B cell (primary cell): ENCODE measurements at places on chromosomes 2 and 18. TPM values are rescaled to one million over a fixed set of nuclear protein-coding genes. Genes with fewer than 3 reads are reported as not detected.
A peak's percentile ranks its signal among the peaks of the same experiment; 100 is the strongest.

- no peak overlapping the region for H3K4me3 ChIP-seq
- no peaks in the 10 kb centered on the region for H3K27me3 ChIP-seq
- H3K27ac ChIP-seq: no peak overlapping the region
- no peaks in the 10 kb centered on the region for H3K36me3 ChIP-seq
- no peak for DNase-seq
Measured at GRCh38 chr2:207813221-207813916, 43.7 kb upstream of the FZD5 start.

Gene SLC30A3
- total RNA-seq: not detected in 2 replicates

- H3K4me3 ChIP-seq: no peak overlapping the region
- H3K27me3 ChIP-seq: no peaks in the 10 kb centered on the region
- peaks cover 7% of the 10 kb centered on the region for H3K4me1 ChIP-seq
- DNase-seq: no peak
- H3K27ac ChIP-seq: no peak overlapping the region
Measured at GRCh38 chr2:30136764-30137444, 9.9 kb upstream of the YPEL5 start.

- no peak within 1 kb of the TSS for H3K4me3 ChIP-seq
- DNase-seq: peak; percentile 6
- H3K36me3 ChIP-seq: no peaks in the 10 kb centered on the region
- H3K27ac ChIP-seq: no peak within 1 kb of the TSS
- peaks cover 3% of the 10 kb centered on the region for H3K27me3 ChIP-seq
Measured at GRCh38 chr2:223601932-223602666, at the start of gene SCG2. SCG2 (minus strand) TSS chr2:223602361; CDS start chr2:223599282, 3,079 bp downstream.

Gene LRRTM4
- total RNA-seq: not detected in 2 replicates

Gene VWC2L
- total RNA-seq: not detected in 2 replicates

DNA sequence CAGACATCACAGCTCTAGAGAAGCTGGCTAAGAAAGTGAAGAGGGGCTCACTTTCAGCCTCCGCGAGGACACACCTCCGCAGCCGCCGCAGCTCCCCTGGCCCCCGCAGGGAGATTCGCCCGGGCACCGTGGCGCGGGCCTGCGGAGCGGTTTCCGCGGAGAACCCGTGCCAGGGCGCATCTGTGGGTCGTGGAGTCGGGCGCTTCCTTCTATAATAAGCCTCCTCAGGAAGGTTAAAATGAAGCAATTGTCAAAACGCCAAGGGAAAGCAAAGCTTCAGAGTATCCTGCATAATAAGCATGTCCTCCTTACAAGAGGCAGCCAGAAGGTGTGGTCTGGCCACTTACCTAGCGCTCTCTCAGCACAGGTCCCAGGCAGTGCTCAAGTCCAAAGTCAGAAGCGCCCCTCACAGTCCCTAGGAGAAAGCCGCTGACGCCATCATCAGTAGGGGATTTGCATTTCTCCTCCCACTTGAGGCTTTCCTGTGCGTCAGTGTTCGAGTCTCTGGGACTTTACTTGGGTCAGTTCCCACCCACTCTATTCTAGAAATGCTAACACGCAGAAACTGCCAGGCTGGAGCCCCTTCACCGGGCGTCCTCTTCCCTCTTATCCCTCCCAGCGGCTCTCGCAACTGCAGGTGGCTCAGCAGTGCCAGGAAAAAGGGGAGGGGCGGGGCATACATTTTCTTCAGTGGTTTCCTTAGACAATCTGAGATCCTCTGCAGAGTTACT lies at the start of gene STAT4:
STAT4 (minus strand) TSS at position 395 of the 731 bp plus-strand sequence. CDS start 2,791 bp downstream, outside the sequence.
- no peaks in the 10 kb centered on the region for H3K27me3 ChIP-seq
- DNase-seq: peak; percentile 88
- peaks cover 3% of the 10 kb centered on the region for H3K4me1 ChIP-seq
- H3K4me3 ChIP-seq: peak within 1 kb of the TSS; percentile 97
- H3K27ac ChIP-seq: peak within 1 kb of the TSS; percentile 53

Gene HAAO
- 17.6 and 21.0 TPM in 2 replicates for total RNA-seq

Gene RGPD4
- not detected in 2 replicates for total RNA-seq

DNA sequence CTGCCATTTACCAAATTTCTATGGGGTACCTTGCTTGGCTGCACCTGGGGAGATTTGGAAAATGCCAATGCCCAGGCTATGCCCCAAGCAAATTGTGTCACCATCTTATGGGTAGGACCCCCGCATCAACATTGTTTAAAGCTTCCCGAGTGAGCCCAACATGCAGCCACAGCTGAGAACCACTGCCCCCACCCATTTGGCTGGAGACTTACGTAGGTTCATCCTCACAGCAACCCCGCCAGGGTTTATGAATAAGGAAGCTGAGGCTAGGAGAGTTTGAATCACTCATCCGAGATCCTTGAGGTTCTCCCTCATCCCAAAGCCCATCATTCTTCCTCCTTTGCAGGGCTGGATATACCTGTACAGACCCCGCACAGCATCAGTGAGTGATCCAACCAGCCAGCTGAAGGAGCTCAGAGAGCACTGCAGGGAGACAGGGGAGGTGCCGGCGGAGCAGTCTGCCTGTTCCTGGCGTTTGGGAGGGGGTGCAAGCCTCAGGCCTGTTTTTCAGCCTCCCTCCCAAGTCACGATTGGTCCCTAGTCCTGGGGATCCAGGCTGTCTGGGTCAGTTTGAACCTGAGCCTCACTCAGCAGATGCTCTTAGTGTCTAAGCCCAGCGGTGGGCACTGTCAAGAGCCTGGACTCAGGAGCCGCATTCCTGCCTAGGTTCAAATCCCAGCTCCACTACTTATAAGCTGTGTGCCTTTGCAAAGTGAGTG lies 164.9 kb downstream of the SMAD7 start:
- peak overlapping the region; percentile 53 for H3K27ac ChIP-seq
- H3K4me3 ChIP-seq: no peak overlapping the region
- H3K4me1 ChIP-seq: peaks cover 57% of the 10 kb centered on the region
- no peaks in the 10 kb centered on the region for H3K27me3 ChIP-seq
- no peaks in the 10 kb centered on the region for H3K36me3 ChIP-seq

GRCh38 chr2:157420771-157421323 lies 23.0 kb downstream of the CYTIP start:
- DNase-seq: peak; percentile 77
- H3K27me3 ChIP-seq: no peaks in the 10 kb centered on the region
- H3K36me3 ChIP-seq: peaks cover 90% of the 10 kb centered on the region
- no peak overlapping the region for H3K4me3 ChIP-seq

GRCh38 chr2:45578056-45578843 lies 32.8 kb downstream of the SRBD1 start:
- peaks cover 5% of the 10 kb centered on the region for H3K36me3 ChIP-seq
- peak; percentile 49 for DNase-seq
- no peaks in the 10 kb centered on the region for H3K27me3 ChIP-seq
- H3K27ac ChIP-seq: no peak overlapping the region
- no peaks in the 10 kb centered on the region for H3K4me1 ChIP-seq

Gene L3MBTL4
- total RNA-seq: 11.6 and 11.9 TPM in 2 replicates

GRCh38 chr2:212777020-212777491 lies 238.5 kb upstream of the ERBB4 start:
- H3K4me3 ChIP-seq: no peak overlapping the region
- H3K4me1 ChIP-seq: no peaks in the 10 kb centered on the region
- DNase-seq: peak; percentile 52
- no peaks in the 10 kb centered on the region for H3K36me3 ChIP-seq
